ENCODE measurements at places on chromosomes 1 and 21.
A peak's percentile ranks its signal among the peaks of the same experiment; 100 is the strongest.

GRCh38 chr1:227214207-227214606 lies 104.1 kb downstream of the CDC42BPA start:
- H3K27me3 ChIP-seq: no peaks in the 10 kb centered on the region
- H3K36me3 ChIP-seq: no peaks in the 10 kb centered on the region
- DNase-seq: no peak
- H3K4me3 ChIP-seq: no peak overlapping the region
- H3K4me1 ChIP-seq: no peaks in the 10 kb centered on the region
- no peak overlapping the region for H3K27ac ChIP-seq

DNA sequence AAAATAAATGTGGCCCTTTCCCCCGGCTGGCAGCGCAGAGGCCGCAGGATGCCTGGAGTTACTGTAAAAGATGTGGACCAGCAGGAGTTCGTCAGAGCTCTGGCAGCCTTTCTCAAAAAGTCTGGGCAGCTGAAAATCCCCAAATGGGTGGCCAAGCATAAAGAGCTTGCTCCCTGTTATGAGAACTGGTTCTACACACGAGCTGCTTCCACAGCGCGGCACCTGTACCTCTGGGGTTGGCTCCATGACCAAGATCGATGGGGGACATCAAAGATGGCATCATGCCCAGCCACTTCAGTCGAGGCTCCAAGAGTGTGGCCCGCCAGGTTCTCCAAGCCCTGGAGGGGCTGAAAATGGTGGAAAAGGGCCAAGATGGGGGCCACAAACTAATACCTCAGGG lies 95.9 kb downstream of the LRIG2 start:
- no peak overlapping the region for H3K4me3 ChIP-seq
- H3K27ac ChIP-seq: no peak overlapping the region

DNA sequence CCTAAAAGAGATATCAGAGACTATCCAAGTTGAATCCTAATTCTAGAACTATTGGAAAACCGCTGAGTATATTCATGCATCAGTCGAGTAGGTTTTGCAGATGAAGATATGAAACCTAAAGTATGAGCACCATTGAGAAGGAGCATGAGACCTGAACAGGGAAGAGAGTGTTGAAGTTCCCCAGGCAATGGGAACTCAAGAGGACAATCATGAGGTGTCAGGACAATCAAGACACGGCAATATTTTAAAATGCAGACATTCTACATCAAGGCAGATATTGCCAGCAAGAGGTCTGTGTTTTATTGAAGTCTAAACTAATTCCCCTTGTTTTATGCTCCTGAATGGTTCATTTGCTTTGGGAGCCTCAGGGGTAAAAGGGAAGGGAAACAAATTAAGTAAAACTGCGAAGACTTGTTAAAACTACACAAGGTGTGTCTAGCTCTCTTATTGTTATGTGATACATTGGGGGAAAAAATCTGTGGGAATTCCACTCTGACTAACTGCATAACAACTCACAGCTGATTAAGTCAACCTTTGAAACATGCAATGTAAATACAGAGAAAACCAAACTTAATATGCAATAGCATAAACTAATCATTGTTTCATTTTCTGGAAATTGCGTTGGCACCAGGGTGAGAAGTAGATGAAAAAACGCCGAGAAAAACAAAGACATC lies 347.9 kb upstream of the ADGRL2 start:
- no peak for DNase-seq
- no peak overlapping the region for H3K4me3 ChIP-seq
- H3K4me1 ChIP-seq: no peaks in the 10 kb centered on the region

GRCh38 chr1:162040001-162040400 lies 16.3 kb upstream of the OLFML2B start:
- no peaks in the 10 kb centered on the region for H3K27me3 ChIP-seq
- no peak for DNase-seq
- no peaks in the 10 kb centered on the region for H3K36me3 ChIP-seq
- H3K4me1 ChIP-seq: no peaks in the 10 kb centered on the region

DNA sequence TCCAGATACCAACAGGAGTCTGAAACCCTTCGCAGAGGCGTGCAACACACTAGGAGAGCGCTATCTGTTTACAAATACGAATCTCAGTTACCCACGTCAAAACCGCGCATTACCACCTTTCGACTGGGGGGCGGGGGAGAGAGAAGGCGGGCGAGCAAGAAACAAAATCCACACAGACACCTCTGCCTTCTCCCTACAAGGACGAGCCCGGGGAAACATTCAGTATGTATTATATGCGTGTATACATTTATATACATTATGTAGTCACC lies 722 bp downstream of the TUT4 start:
- H3K27ac ChIP-seq: peak overlapping the region; percentile 86
- H3K4me1 ChIP-seq: peaks cover 4% of the 10 kb centered on the region
- H3K27me3 ChIP-seq: no peaks in the 10 kb centered on the region

DNA sequence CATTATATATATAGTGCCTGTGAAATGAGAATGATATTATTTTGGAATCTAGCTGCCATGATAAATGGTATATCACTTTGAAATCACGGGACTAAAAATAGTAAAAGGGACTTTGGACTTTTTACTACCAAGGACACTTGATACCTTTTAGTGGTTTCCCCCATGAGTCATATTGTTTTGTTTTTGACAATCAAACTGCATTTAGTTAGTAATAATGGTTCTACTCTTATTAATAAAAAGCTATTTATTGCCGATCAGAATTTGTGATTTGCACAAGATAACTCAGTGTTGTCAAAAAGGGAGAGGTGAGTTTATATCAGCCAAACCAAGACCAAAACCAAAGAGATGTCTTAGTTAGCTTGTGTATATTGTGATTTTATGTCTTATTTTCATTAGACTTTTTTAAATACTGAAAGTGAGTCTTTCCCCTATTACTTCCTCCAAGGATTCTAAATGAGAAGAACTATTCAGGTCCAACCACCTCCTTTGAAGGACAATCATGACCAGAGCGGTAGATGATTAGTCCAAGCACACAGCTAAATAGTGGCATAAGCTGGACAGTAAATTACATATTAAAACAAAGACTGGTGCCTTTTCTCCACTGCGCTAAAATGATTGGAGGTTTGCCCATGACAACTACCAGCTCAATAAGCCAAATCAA lies 281.7 kb upstream of the ESRRG start:
- no peak overlapping the region for H3K4me3 ChIP-seq
- no peaks in the 10 kb centered on the region for H3K36me3 ChIP-seq
- H3K27me3 ChIP-seq: no peaks in the 10 kb centered on the region

GRCh38 chr21:33380483-33380998 lies 22.7 kb upstream of the IFNGR2 start:
- H3K27me3 ChIP-seq: no peaks in the 10 kb centered on the region
- H3K27ac ChIP-seq: peak overlapping the region; percentile 77
- DNase-seq: peak; percentile 91
- no peak overlapping the region for H3K4me3 ChIP-seq

DNA sequence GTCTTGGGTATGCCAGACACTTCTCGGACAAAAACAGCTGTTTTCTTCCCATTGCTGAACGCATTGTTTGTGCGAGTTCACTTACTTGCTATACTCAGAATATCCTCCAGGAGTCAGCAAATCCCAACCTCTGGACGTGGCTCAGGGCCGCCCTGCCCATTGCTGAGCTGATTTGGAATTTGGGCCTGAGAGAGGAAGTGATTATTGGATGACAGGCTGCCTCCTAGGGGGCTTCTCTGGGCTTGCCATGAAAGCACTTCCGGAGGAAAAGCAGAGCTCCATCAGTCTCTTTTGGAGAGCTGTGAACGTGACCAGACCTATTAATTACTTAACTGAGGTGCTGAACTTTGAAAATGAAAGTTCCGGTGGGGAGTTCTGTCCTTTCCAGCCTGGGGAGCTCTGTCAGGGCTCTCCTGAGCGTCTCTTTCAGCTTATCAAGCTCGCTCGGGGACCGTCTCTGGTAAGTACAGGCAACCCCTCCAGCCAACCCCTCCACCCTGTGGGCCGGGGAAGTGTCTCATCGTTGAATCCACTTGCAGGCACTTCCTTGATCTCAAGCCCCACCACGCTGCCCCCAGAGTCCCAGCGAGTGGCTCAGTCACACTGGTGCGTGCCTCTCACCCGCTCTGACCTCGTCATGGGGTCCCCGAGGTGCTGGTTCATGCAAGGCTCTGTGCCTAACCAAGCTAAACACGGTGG lies 76.9 kb downstream of the CLIC6 start:
- H3K27me3 ChIP-seq: no peaks in the 10 kb centered on the region

DNA sequence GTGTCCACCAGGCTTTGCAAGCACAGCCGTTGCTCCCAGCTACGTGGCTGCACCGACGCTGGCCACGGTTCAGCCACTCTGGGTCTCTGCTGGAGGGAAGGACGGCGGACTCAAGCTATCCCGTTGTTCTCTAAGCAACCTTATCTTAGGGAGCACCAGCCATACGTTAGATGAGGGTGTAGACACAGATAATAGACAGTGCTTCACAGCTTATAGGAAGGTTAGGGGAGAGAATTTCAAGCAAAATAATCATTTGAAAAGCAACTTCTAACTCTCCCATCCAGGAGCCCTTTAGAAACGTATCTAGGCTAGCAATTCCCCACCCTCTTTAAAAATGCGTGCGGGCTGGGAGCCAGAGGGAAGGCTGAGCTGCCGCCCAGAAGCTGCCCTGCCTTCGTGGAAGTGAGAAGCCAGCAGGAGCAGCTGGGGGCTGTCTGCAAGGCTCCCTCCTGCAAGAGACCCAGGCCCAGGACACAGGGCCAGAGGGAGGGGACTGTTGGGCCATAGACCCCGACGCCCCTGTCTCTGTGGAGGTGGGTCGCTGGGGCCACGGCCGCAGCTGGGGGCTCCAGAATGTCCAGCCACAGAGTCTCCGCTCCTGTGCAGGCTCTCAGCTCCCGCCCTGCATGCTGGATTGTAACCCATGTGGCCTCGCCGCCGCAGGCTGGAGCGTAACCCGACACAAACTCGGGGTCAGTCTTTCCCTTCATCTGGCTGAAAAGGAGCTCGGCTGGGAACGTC lies 31.2 kb upstream of the COL6A2 start:
- H3K36me3 ChIP-seq: no peaks in the 10 kb centered on the region
- peak overlapping the region; percentile 94 for H3K27ac ChIP-seq
- H3K4me1 ChIP-seq: peaks cover 30% of the 10 kb centered on the region
- peak; percentile 69 for DNase-seq

DNA sequence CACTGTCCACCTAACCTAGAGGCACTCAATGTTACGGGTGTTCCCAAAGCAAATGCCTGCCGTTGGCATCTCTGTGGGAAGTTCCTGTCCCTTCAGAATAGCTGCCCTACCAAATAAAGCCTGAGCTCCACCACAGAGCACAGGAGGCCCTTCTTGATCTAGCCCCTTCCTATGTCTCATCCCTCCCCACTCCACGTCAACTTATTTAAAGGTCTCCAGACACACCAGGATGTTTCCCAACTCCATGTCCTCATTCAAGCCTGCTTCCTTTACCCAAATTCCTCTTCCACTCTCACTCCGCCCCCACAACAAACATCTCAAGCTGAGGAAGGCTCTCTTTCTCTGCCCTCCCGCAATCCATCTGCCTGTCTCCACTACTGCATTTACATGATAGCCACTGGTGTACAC lies 87.7 kb downstream of the TGFBR3 start:
- H3K27ac ChIP-seq: no peak overlapping the region
- peaks cover 5% of the 10 kb centered on the region for H3K4me1 ChIP-seq
- no peak for DNase-seq
- H3K36me3 ChIP-seq: peaks cover 11% of the 10 kb centered on the region
- H3K4me3 ChIP-seq: no peak overlapping the region

DNA sequence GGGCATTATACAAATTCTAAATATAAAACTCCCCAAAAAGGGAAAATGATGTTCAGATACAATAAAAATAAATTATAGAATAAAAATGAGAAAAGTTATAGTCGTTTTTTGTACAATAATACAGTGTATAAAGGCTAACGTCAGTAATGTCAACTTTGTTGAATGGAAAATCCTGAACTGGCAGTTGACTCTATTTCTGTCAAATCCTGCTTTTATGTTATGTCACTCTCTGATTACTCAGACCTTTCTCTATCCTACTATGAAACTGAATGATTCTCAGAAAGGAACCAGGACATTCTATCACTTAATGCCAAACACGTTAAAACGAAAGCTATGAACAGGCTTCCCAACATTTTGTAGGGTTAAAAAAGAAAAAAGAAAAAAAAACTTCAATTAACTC lies 636.4 kb downstream of the USP25 start:
- H3K4me1 ChIP-seq: no peaks in the 10 kb centered on the region
- H3K4me3 ChIP-seq: no peak overlapping the region
- H3K27ac ChIP-seq: no peak overlapping the region
- H3K27me3 ChIP-seq: no peaks in the 10 kb centered on the region
- DNase-seq: no peak
- no peaks in the 10 kb centered on the region for H3K36me3 ChIP-seq

GRCh38 chr1:91611483-91611917 lies 110.8 kb downstream of the CDC7 start:
- no peaks in the 10 kb centered on the region for H3K4me1 ChIP-seq
- no peaks in the 10 kb centered on the region for H3K27me3 ChIP-seq
- DNase-seq: no peak
- no peak overlapping the region for H3K27ac ChIP-seq

DNA sequence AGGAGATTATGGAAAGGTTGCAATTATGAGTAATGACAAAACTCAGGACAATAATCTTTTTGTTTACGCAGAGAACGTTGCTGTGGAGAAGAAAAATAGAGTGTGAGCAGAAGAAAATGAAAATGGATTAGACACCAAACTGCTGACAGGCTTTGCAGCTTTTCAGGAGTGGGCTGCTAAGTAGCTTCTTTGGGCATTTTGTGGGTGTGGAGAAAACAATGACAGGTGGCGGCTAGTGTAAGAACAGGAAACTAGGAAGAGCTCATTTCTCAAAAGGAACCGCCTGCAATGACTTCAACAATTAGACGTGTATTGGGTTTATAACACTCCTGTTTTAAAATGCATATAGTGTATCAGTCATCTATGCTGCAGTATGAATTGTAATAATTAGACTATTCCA lies 18.3 kb upstream of the PALMD start:
- no peak overlapping the region for H3K27ac ChIP-seq
- no peaks in the 10 kb centered on the region for H3K4me1 ChIP-seq

DNA sequence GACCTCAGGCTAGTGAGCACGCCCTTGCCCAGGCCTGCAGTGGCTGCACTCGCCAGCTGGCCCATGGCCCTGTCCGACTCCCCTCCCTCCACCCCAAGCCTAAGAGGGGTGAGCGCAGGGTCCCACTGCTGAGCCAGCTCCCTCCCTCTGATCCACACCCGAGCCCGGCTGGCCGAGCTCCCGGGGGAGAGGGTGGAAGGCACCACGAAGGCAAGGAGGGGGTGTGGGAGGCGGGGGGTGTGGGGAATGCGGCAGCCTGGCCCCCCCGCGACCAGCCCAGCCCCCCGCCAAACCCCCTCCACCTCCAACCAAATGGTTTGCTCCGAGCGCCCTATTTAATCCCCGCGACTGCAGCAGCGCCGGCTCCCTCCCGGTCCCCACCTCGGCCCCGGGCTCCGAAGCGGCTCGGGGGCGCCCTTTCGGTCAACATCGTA lies at the start of gene CADM3:
CADM3 (plus strand) TSS at position 362 of the 434 bp plus-strand sequence. CDS start 151 bp downstream, outside the sequence.
- DNase-seq: no peak
- peaks cover 4% of the 10 kb centered on the region for H3K27me3 ChIP-seq
- no peak within 1 kb of the TSS for H3K27ac ChIP-seq
- H3K36me3 ChIP-seq: no peaks in the 10 kb centered on the region
- no peaks in the 10 kb centered on the region for H3K4me1 ChIP-seq
- H3K4me3 ChIP-seq: peak within 1 kb of the TSS; percentile 43

Data from ascending aorta (tissue), 2 donors.